ENCODE measurements at places on chromosomes 11 and 22.

GRCh38 chr11:83287631-83288030, 1.5 kb upstream of the CCDC90B start:
- DNase-seq, result no peak

DNA sequence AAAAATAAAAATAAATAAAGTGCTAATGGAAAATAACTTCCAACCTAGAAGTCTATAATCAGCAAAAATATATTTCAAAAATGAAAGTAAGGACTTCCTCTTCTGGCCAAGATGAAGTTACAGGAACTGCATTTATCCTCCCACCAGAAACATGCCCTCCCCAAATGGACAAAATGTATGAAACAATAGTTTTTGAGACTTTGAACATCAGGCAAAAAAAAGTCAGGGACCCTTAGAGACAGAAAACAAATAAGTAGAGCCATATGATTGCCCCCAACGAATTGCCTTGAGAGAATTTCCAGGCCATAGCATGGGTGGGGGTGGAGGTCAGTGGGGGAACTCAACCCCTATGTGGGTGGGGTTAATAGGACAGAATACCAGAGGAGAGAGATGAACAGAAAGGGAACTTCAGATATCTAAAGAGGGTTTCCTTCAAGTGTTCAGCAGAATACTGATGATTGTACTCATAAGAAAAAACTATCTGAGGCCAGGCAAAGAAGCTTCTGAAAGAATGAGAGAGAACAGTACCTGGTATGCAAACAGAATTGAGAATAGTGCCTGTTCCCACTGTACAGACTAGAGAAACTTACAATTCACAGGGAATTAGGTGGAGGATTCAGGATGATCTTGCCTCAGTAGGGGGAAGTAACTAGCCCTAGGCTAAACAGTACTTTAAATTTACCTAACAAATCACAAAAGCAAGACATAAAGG, 26.6 kb upstream of the IL10RA start:
- no peak for DNase-seq

DNA sequence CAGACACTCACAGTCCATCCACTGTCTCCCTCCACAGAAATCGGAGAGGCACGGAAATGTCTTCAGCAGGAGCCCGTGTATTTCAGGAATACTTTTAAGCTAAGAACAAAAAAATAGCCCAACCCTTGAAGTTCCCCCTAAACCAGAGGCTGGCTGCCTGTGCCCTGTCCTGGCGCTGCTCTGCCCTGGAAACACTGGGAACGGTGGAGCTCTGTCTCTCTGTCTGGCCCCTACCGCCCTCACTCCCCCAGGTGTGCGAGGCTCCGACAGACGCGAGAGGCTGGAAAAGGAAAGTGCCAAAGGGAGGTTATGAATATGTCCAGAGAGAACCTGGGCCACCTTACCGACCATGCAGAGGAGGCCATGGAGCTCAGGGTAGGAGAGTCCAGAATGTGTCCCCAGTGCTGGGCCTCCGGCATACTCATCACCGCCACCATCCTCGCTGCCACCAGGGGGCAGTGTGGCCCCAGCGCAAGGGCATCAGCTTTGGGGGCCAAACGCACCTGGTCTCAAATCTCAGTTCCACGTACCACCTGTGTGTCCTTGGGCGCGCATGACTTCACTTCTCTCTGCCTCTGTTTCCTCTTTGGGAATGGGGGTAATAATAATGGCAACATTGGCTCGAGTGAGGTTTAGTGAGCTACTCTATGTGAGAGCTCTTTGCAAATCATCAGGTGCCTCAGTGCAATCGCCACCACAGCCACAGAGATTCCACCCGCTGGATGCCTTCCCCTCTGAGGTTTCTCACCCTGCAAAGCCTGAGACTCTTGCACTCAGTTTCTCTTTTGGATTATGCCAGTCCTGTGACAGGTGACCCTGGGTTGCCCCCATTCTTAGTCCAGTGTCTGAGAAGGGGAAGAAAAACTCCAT, 10.4 kb upstream of the SLCO2B1 start:
- peak; percentile 76 for DNase-seq

- DNase-seq, result peak; percentile 62
These were observed 93.3 kb downstream of the SGSM3 start for GRCh38 chr22:40463683-40464082.

DNA sequence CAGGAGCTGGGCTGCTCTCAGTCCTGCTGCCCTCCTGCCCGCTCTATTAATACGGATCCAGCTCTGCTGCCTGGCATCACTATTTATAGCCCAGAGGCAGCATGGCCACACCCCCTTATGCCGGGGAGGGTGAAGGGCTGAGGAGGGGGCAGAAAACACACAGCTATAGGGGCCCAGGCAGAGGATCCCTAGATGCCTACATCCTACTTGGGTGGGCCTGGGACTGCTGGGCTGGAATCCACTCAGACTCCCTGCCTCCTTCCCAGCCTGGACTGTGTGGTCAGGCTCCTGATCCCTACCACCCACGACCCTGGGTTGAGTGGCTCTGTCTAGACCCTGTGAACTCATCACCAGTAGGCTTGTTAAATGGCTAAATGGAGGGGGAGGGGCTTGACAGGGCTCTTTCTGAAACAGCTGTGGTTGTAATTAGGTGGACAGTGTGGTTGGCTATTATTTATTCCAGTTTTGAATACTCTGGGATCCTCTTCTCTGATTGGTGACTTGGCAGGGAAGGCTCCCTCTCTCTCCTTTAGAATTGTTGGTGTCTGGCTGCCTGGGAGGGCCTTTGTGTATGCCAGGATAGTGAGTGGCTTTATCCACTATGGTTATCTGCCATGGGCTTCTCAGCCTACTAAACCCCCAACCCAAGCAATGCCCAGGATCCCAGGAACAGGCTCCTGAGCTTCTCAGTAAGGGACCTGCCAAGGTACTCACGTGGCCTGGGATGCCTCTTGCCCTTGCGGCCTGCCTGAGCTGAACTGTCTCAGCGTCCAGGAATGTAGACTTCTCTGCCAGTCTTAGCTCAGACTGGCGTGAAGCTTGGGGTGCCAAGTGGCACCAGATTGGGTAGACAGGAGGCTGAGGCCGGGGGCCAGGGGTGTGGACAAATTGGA, 15.2 kb downstream of the PHLDB1 start:
- DNase-seq, result no peak

GRCh38 chr22:22849640-22850610, 37.7 kb upstream of the IGLL5 start:
- no peak for DNase-seq

DNA sequence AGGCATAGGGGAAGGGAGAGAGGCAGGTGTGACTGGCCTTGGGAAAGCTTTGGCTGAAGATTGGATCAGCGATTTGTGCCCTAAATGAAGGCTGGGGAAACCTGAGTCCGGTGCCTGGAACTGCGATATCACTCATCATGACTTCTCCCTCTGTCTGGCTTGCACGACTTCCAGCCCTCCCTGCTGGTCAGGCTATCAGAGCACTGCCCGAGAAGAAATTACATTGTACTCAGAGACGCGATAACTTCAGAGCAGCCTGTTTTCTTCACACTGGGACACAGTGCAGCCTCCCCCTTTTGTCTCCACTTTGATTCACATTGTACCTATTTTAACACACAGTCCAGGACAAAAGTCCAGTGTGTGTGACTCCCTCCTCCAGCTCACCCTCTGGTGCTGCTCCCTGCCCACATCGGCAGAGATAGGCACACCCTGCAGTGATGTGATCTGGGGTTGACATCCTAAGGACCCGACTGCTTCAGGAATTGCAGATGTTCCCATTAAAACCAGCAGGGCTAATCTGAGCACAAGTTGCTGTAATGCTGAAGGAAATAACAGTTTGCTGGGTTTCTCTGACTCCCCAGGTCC, 62.1 kb upstream of the CADM1 start:
- no peak for DNase-seq

DNA sequence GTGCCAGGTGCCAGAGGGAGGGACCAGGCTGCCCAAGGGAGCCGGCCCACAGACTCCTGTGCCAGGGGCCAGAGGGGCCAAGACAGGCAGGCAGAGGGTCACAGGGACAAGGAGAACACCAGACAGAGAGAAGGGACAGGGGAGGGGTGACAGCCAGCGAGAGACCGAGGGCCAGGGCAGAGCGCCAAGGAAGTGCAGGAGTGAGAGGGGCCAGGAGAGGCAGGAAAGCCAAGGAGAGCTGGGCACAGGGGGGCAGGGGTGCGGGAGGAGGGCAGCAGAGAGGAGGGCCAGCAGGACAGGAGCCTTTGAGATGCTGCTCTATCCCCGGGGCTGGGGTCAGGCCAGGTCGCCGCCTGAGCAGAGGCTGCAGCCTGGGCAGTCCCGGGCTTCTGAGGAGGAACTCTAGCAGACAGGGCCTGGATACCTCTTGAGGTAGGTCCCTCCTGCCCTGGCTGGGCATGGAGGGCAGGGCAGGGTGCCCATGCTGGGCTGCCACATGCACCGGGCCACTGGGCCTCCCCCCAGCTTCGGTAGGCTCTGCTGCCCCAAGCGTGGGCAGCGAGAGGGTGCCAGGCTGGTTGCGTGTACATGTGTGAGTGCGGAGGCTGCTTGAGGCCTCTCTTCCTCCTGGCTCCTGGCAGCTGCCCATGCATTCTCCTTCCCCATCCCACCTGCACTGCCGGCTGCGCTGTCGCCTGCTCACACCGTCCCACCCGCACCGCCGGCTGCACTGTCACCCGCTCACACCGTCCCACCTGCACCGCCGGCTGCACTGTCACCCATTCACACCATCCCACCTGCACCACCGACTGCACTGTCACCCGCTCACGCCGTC, 12.2 kb downstream of the LSP1 start:
- DNase-seq, result no peak

GRCh38 chr11:130830566-130830965, 85.7 kb downstream of the SNX19 start:
- no peak for DNase-seq

GRCh38 chr22:21942407-21943343, 10.0 kb downstream of the PPM1F start:
- peak; percentile 13 for DNase-seq

GRCh38 chr22:39475902-39476301, 19.1 kb downstream of the MGAT3 start:
- DNase-seq, result no peak

DNA sequence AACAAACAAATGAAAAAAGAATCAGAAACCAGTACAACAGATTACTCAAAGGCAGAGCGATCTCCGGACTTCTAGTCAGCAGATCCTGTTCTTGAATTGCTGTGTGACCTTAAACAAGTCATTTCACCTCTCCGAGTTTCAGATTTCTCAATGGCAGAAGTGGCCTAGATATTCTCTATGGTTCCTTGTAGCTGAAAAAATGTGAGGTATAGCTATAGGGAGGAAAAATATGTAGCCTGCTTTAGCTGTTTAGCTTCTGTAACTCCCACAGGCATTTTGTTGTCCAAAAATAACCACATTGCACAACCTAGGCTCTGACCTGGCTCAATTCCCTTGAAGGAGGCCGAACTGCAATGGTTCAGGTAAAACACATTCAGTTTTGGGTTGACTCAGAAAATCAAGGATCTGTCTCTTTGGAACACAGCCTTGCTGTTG, 100.7 kb downstream of the DBX1 start:
- DNase-seq, result no peak

Data from CD4-positive, alpha-beta T cell treated with Interleukin-6 at 100 ng/mL for 8 hours (primary cell).